ENCODE measurements at places on chromosomes 7 and 10.

GRCh38 chr10:1116696-1117280 is 60.6 kb downstream of the WDR37 start:
- DNase-seq = no peak

DNA sequence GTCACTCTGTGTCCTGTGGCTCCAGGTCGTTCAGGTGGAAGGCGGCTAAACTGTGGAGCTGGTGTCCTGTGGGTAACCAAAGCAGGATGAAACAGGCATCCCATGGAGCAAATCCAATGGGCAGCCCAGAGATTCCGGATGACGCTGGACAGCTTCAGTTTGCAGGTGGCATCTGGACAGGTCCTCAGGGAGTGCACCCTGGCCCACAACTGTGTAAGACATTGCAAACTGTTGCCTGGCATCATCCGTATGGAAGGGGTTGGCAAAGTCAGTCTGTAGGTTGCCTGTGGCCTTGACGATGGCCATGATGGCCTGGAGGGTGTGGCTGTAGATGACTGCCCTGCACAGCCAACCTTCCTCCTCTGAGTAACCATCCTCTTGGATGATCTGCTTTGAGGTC is 35.5 kb downstream of the RPS24 start:
- DNase-seq = no peak

DNA sequence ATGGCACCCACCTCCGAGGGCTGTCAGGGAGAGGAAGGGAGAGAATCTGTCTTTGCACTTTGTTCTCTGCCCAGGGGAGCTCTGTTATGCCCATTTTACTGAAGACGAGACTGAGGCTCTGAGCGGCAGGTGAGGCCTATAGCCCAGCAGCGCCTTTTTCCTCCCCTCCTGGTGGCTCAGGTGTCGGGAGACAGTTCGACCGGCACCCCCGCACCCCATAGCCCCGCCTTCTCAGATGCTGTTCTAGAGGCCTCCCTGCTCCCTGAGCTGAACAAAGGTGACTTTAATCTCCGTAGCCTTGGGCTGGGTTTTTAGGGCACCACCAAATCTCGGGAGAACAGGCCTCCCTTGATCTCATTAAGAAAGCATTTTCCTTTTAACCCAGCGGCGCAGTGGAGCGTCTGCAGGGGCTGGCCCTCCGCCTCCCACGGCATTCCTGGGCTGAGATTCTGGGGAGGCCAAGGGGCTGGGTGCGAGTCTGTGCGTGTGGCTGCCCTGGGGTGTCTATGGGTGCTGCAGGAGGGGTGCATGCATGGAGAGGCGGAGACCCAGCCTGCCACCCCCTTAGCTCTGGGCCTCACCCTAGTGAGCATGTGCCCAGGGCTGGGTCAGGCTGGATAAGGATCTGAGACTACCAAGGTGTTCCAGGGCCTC is 3.3 kb downstream of the LFNG start:
- DNase-seq = no peak

DNA sequence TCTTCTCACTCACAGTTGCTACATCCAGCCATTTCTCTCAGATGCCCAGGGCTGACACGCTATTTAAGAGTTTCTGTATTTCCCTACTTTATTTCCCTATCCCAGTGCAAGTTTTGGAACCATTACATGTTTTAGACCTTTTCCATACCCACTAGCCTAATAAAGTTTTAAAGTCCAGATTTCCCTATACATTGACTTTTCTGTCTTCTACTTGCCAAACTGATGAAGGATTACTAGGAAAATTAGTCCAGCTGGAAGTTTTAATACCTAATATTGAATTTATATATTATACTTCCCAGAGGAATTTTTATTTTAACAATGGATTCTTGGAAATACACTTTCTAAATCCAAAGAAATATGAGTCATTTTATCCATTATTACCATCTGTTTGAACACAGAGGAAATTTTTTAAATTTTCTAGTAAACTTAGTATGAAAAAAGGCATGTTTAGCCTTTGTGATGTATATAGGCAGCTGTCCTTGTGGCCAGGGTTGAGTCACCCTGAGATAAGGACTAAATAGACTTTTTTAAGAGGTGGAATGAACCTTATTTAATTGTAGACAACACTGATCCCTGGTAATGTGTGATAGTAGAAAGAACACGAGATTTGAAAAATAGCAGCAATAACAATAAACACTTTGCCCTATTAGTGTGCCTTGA is 205.0 kb downstream of the TFEC start:
- DNase-seq = no peak

DNA sequence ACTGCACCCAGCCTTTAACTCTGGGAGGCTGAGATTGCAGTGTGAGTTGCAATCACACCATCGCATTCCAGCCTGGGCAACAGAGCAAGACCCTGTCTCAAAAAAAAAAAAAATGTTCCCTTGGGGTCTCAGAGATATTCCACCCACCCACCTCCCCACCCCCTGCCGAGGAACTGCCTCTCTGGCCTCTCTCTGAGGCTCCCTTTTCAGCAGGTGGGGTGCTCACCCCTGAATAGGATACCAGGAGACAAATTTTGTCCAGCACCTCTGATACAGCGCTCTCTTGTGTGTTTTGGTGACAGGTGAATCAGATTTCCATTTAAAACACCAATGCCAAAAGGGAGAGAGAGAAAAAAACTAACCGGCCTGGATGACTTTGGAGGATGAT is 92.6 kb upstream of the KIF5B start:
- DNase-seq = no peak

- no peak for DNase-seq
Measured at GRCh38 chr10:53223851-53224250, 451.3 kb upstream of the MBL2 start.

DNA sequence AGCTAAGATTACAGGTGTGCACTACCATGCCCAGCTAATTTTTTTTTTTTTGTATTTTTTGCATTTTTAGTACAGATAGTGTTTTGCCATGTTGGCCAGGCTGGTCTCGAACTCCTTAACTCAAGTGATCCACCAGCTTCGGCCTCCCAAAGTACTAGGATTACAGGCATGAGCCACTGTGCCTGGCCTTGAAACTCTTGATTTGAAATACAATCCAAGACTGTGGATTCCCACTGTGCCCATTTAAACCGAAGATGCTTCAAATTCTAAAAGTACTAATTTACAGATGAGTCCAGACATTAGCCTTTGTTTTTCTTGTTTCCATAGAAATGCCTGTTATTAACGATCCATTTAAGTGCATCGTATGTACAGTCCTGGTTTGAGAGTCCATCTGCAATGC is 130.9 kb downstream of the CACNA2D1 start:
- no peak for DNase-seq
